ENCODE measurements at places on chromosomes 3 and 15. TPM values are rescaled to one million over a fixed set of nuclear protein-coding genes. Genes with fewer than 3 reads are reported as not detected.

TGM4 gene
- 0.09 TPM for total RNA-seq

CCDC191 gene
- total RNA-seq = 2.2 TPM

ACTL6A gene
- 61.6 TPM for total RNA-seq

TMA7 gene
- 350 TPM for total RNA-seq

ADAMTS7 gene
- total RNA-seq = 10.7 TPM

DLL4 gene
- total RNA-seq = 103 TPM
